ENCODE measurements at places on chromosomes 7 and 10.

DNA sequence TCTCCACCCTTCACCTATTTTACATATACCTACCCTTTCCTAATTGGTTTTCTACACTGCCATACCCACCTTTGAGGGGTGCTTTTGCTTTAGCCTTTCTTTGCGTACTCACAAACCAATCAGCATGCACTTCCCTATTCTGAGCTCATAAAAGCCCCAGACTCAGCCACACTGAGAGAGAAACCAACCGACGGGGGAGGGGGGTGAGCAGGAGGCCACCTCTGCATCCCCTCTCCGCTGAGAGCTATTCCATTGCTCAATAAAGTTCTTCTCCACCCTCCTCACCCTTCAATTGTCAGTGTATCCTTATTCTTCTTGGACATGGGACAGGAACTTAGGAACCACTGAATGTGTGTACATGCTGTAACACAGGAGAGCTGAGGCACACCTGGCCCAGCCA lies 9.0 kb upstream of the FKBP9 start:
- DNase-seq = no peak

DNA sequence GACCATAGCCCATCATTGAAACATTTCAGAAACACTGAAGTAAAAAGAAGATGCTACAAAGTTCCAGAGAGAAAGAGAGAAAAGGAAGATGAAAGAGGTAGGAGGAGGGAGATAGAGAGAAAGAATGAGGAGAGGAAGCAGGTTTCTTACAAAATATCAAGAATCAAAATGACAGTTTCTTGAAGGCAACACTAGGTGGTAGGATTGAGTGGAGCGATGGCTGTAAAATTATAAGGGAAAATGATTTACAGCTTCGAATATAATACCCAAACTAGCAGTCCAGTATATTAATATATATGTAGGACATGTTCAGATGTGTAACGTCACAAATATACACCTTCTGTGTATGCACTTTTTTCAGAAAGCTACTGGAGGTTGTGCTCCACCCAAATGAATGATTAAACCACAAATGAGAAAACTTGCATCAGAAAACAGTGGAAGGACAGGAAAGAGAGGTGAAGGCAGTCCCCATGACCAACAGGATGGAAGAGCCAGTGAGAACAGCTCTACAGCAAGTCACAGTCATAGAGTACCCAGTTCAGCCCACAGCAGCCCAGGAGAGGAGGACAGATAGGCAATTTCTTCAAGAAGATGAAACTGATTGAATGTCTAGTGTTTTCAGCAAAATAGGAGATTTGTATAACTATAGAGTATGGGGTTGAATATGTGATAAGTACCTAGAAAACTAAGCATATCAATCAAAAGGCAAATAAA lies 151.5 kb upstream of the TARP start:
- no peak for DNase-seq

- DNase-seq = peak; percentile 36
Observed at GRCh38 chr7:19079066-19079465, 38.4 kb downstream of the TWIST1 start.

GRCh38 chr10:97494863-97495506 lies 3.2 kb downstream of the MMS19 start:
- no peak for DNase-seq

DNA sequence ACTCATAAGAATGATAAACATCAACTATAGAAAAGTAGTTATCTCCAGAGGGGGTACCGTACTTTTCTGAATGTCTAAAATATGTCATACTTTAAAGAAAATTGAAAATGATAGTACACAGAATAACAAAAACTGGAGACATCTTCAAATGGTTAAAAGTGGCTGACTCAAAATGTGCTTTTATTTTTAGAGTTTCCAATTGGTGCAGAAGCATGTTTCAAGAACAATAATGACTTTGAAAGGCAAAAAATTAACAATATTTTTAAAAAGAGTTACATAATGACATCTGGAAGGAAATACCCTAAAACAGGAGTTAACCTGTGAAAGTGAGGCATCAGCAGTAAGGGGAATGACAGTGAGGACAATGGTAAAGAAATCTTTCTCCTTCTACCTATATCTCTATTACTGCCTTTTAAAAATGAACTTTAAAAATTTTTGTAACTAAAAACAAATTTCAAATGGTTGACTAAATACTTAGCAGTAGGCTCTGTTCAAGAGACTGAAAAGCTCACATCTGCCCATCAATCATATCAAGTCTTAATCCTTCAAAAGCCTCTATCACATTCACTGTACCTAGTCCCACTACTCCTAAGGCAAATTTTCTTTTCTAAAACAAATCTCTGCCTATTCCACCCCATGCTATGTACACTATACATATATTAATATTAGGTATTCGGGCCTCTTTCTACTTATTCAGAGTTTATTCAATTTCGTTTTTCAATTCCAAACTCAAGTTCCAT lies 3.0 kb downstream of the ASZ1 start:
- no peak for DNase-seq

GRCh38 chr7:94003446-94004023 lies 620 bp downstream of the BET1 start:
- peak; percentile 47 for DNase-seq

GRCh38 chr10:74543276-74543675 lies 283.1 kb upstream of the KAT6B start:
- DNase-seq = no peak

DNA sequence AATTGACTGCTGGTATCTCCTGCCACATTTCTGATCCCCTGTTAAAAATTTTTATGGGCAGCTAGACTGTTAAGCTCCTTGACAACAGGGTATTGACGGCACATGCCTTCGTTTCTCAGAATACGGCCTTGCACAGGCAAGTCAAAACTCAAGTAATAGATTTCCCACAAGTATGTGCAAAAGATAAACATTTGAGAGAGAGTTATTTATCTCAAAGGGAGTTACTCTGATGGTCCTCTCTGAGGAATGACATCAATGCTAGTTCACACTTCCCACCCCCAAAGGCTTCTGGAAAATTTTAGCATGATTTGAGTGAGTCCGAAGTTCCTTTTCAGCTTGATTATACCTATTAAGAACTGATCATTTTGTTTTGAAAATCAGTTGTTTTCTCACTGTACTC lies 71.9 kb downstream of the JCAD start:
- no peak for DNase-seq

DNA sequence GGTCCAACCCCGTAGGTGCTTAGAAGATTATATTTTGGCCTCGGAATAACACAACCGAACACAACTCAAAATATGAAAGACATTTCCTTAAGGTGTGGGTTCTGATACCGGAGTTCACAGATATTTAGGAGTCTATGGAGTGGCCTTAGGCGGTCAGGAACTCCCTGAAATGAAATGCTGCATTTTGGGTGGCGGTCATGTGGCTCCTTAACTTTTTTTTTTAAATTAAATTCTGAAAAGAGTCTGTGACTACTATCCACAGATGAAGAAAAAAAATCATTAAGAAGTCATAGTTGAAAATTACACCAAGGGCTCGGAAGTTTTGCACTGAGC lies 290.9 kb upstream of the NFE2L3 start:
- DNase-seq = no peak

GRCh38 chr7:47535704-47536628 lies 45.9 kb downstream of the TNS3 start:
- no peak for DNase-seq

DNA sequence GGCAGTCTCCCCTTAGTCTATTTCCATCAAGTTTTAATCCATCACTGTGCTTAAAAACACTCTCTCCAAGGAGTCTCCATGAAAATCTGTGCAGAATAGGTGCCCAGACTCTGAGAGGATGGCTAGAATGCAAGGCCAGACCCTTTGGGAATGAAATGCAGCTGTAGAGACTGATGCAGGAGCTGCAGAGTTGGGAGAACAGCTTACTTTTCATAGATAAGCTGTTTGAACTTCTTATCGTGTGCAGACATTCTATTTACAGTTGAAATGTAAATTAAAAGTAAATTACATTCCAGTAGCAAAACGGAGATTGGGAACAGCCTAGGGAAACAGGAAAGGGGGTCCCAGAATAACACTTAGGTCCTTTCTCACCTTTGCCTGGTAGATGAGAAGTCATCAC lies 14.9 kb downstream of the ZNF22 start:
- DNase-seq = no peak

DNA sequence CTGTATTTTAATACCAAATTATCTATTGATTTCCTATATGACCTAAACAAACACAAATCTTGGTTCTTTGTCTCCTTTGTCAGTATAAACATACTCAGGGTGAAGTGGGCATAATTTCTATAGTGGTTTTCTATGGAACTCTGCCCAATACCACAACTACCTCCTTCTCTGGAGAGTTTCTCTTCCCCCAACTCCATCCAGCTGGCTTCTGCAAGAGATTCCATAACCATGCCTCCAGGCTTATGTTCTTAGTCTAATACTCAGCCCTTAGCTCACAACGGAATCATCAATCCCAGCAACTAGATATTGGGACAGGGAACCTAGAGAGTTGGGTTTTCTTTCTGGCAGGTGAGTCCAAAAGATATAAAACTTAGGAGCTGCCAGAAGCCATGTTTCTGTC lies 127.3 kb downstream of the TRIL start:
- no peak for DNase-seq

Measured in RWPE1 (cell line).